ENCODE measurements at places on chromosomes 1 and 21. TPM values are rescaled to one million over a fixed set of nuclear protein-coding genes. Genes with fewer than 3 reads are reported as not detected.

Gene IGSF8
- polyA plus RNA-seq = 59.2 TPM

Gene S100A7
- not detected for polyA plus RNA-seq

Gene DENND2C
- polyA plus RNA-seq = 0.47 TPM

Gene KRTAP26-1
- polyA plus RNA-seq = not detected

Gene MIXL1
- polyA plus RNA-seq = not detected

Gene CPTP
- 23.6 TPM for polyA plus RNA-seq

Gene C1orf115
- 1.4 TPM for polyA plus RNA-seq

Gene ROR1
- not detected for polyA plus RNA-seq

Gene COL16A1
- not detected for polyA plus RNA-seq

Gene CPLANE2
- polyA plus RNA-seq = 2.6 TPM

Gene CFHR4
- not detected for polyA plus RNA-seq

Gene UBL4B
- polyA plus RNA-seq = not detected

Gene MYCL
- polyA plus RNA-seq = not detected

Gene DDR2
- polyA plus RNA-seq = 0.09 TPM

Gene LRRC52
- not detected for polyA plus RNA-seq

Gene S100A1
- polyA plus RNA-seq = 0.07 TPM

Gene TEX38
- polyA plus RNA-seq = 0.37 TPM

Gene BOLA1
- 31.6 TPM for polyA plus RNA-seq
